ENCODE measurements at places on chromosomes 6 and 20.

DNA sequence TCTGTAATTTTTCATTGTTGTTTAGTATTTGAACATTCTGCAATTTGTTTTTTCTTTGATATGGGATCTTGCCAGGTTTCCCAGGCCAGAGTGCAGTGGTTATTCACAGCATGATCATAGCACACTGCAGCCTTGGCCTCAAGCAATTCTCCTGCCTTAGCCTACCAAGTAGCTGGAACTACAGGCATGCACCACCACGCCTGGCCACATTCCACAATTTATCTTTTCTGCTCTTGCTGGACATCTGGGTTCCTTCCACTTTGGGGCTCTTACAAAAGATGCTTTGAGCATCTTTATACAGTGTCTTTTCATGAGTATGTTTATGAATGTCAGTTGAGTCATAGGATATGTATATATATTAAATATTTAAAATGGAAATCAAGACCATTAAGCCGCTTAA lies 42.0 kb downstream of the PGM3 start:
- no peak for DNase-seq

GRCh38 chr20:52081066-52081465 lies 110.5 kb downstream of the ZFP64 start:
- DNase-seq, result no peak

GRCh38 chr6:126804332-126805064 lies 314.0 kb upstream of the RSPO3 start:
- peak; percentile 18 for DNase-seq

GRCh38 chr6:127966616-127967015 lies 65.8 kb upstream of the THEMIS start:
- DNase-seq, result no peak

GRCh38 chr20:63055575-63056235 lies 48.9 kb upstream of the BHLHE23 start:
- DNase-seq, result no peak

- DNase-seq, result no peak
These were observed 123.4 kb upstream of the HDGFL1 start for GRCh38 chr6:22445946-22446345.

DNA sequence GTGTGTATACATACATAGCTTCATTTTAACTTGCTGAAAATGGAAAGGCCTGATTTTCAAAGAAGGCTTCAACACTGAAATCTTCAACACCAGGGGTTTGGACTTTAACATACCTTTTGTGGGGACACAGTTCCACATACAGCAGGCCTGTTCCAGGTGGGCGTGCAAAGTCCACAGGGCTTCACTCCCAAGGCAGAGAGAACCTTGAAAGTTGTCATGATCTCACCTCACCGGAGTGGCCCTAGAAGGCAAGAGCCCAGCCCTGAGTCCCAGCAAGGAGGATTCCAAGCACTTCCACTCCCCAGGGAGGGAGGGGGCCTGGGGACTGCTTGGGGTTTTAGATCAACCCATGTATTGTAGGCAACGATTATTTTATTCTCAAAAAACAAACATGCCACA lies 47.2 kb downstream of the TMEM242 start:
- DNase-seq, result no peak

All from NCI-H1417 (cell line).